CD4-positive, alpha-beta T cell treated with Interleukin-6 for 4 hours (primary cell): ENCODE measurements at places on chromosomes 2 and 18.

DNA sequence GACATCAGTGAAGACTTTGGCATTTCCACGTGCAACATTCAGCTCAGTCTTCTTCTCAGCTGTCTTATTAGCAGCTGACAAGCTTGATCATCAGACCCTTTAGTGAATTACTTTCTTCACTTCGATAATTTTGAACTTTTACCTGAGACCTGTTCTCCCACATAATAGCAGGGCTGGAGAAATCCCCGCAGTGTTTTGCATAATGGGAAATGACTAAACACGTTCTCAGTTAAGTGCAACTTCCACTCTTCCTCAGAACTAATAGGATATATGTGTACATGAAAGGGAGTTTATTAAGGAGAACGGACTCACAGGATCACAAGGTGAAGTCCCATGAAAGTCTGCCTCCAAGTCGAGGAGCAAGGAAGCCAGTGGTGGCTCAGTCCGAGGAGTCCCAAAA lies 28.8 kb upstream of the MBP start:
- no peak for DNase-seq

GRCh38 chr2:217386041-217386440 lies 526.2 kb upstream of the TNP1 start:
- DNase-seq = no peak

DNA sequence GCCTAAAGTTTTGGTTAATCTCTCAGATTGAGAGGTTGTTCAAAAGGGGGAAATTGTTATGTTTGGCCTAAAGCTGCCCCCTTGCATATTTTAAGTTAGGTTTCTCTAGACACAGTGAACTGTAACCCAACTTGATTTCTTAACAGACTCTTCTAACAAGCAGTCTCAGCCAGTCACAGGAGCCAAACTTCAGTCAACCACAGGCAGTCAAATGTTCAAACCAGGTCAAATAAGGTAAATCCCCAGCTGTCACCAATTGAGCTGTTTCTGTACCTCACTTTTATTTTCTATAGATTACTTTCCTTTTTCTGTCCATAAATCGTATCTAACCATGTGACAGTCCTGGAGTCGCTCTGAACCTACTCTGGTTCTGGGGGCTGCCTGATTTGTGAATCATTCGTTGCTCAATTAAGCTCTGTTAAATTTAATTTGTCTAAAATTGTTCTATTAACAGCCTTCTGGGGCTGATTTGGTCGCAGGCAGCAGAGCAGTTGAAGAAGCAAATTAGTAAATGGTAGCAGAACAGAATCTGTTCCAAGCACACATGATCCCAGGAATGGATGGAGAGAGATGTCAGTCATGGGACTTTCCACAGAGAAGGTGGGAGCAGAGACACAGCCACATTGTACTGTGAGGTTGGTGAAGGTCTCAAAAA lies 16.4 kb upstream of the NFU1 start:
- no peak for DNase-seq

GRCh38 chr2:23241611-23242245 lies 143.3 kb upstream of the KLHL29 start:
- no peak for DNase-seq

DNA sequence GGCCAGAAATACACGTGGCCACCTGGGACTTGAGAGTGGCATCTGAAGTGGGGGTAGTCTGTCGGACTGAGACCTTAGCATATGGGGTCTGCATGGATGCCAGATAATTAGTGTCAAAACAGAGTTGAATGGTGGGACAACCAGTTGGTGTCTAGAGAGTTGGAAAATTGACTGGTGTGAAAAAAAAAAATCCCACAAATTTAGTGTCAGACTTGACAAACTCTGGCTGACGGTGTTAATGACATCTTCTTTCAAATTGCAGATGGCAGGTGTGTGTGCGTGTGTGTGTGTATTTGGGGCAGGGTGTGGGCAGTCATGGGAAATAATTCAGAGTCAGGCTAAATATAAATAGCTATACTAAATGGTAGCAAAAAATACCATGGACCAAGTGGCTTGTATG lies 365.4 kb upstream of the RGPD4 start:
- no peak for DNase-seq
